Stimulated activated CD4-positive, alpha-beta T cell treated with anti-CD3 and anti-CD28 coated beads, Interleukin-1b, Interleukin-23, amount 100 ng/mL, for 1 hour (primary cell): ENCODE measurements at places on chromosomes 2 and 18.

DNA sequence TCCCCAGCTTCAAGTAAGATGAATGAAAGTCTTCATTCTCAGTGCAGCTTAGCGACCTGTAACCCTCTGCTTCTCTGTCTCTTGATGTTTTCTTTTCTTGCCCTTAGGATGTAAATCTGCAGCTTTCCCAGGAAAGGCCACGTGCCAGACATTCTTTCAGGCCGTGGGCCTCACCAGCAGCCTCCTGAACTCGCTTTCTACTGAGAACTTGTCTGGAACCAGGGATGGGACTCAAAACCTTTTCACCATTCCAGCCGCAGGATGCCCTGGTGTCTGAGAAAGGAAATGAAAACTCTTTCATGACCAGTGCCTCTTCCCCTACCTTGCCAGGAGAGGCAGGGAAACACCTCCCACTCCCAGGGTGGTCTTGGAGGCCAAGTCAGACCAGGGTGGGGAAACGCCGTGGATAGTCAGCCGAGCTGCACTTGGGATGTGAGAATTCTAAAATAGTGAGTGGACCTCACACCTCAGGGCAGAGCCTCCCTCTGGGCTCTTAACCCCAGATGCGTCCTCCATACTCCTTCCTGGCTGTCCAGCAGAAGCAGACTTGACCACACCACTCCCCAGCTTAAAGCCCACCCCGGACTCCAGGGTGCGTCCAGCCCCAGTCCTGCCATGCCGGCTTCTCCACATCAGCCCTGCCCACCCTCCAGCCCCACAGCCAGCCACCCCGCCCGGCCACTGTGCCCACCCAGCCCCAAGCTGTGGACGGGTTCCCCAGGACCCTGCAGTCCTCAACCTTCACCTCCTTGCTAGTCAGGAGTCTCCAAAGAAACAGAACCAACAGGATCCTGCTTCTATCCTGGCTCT lies 115.5 kb downstream of the TWIST2 start:
- DNase-seq: no peak

DNA sequence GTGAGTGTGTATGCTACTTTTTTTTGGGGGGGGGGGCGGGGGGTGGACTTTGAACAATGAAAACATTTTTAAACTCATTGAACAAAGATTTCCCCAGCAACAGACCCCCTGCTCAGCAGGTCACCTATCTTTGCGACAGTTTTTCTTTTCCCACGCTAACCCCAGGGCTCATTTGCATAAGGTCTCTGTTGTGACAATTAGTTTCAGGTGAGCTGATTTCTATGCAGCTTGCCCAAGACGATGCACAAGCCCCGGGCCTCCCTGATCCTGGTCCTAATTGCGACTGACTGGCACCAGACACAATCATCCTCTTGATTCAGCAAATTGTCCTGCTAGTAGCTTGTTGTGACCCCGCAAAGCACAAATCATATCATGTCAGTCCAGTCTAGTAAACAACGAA lies 40.3 kb downstream of the ZEB2 start:
- no peak for DNase-seq

DNA sequence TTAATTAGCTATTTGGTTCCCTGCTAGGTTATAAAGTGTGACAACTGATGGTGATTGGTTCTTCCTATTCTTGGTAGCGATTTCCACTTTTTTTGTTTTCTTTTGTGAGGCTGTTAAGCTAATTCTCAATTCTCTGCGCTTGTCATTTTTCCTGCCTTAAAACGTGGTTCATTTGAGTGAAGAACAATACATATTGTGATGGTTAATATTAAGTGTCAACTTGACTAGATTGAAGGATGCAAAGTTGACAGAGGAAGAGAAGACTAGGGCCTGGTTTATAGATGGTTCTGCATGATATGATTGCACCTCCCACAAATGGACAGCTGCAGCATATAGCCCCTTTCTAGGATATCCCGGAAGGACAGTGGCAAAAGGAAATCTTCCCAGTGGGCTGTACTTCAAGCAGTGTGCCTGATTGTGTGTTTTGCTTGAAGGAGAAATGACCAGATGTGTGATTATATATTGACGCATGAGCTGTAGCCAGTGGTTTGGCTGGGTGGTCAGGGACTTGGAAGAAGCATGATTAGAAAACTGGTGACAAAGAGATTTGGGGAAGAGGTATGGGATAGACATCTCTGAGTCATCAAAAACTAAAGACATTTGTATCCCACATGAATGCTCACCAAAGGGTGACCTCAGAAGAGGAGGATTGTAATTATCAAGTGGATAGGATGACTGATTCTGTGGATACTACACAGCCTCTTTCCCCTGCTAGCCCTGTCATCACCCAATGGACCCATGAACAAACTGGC lies 39.4 kb upstream of the ZNF804A start:
- DNase-seq: no peak

GRCh38 chr18:78165525-78165924 lies 814.1 kb upstream of the SALL3 start:
- no peak for DNase-seq

DNA sequence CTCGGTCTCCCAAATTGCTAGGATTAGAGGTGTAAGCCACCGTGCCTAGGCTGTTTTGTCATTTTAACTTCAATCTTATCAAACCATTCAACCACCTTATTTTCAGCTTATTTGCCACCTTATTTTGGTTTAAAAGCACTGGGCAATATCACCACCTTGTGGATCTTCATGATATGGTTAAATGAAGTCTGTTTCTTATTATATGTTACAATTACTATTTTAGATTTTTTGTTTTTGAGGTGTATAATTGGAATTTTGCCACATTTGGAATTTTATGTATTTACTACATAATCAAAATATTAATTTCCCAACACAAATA lies 43.8 kb upstream of the SCN9A start:
- no peak for DNase-seq

DNA sequence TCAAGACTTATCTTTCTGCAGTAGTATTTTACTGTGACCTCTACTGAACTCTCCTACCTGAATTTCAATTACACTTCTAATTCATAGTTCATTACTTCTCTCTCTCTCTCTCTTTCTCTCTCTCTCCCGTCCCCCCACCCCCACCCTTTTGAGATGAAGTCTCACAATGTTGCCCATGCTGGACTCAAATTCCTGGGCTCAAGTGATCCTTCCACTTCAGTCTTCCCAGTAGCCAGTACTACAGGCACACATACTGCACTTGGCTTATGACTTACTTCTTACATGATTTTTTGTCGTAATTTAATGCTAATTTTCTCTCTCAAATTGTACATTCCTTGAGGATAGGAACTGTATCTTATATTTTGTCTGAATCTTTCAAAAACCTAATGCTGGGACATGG lies 6.0 kb upstream of the HIBCH start:
- DNase-seq: no peak

GRCh38 chr18:42864876-42865275 lies 250.6 kb downstream of the RIT2 start:
- no peak for DNase-seq

DNA sequence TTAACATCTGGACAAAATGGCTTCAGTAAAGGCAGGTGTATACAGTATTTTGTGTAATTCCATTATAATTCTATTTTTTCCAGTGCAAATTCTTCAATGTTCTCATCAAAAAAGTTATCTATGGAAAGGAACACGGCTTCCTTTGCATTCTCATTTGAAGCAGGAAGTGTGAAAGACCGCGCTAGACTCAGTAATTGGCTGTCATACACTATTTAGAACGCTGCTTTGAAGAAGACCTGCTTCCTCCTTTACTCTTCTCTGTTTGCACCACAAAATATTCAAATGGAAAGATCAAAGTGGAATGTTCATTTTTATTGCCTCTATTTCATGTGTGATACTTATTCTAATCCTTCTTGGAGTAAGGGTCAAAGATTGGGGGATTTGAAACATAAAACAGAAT lies 883.7 kb downstream of the TSN start:
- DNase-seq: no peak

GRCh38 chr2:172097557-172098131 lies 5.1 kb downstream of the DLX2 start:
- DNase-seq: no peak
